ENCODE measurements at places on chromosomes 6 and 20. TPM values are rescaled to one million over a fixed set of nuclear protein-coding genes. Genes with fewer than 3 reads are reported as not detected.

DNA sequence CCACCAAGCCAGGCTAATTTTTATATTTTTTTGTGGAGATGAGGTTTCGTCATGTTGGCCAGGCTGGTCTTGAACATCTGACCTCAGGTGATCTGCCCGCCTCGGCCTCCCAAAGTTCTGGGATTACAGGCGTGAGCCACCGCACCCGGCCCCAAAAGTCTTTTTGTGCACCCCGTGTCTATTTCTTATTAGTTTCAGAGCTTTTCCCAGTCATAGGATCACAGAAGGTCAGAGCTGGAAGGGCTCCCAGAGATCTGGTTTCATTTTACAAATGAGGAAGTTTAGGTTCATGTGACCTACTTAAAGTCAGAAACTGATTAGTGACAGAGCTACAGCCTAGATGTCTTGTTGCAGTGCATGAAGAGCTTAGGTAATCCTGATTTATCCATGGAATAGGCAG, 1.6 kb upstream of the OGFRL1 start:
- peak; percentile 73 for DNase-seq

DNA sequence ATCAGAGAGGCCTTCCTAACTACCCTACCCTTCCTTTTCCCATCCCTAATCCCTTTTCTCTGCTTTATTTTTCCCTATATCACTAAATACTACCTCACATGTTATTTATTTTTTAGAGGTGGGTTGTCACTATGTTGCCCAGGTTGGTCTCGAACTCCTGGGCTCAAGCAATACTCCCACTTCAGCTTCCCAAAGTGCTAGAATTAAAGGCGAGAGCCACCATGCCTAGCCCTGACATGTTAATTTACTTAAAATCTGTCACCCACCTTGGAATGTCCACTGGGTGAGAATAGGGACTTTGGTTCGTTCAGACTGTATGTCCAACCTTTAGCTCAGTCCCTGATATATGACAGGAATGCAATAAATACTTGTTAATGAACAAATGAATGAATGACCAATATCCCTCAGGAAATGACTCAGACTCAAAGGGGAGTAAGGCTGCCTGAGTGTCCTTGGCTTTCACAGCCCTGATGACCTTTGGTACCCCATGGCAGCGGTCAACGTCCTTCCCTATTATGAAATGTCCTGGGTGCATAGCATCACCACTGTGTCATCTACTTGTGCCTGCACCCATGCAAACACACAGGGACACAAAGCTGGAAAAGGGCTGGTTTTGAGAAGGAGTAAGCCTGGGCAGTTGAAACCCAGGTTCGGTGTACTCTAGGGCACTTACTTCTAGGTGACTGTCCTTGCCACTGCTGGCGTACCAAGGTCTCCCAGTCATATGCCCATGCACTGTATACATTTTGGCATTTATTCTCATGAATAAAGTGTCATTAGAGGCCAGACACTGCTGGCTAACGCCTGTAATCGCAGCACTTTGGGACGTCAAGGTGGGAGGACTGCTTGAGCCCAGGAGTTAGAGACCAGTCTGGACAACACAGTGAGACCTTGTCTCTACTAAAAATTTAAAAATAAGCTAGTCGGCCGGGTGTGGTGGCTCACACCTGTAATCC, 26.5 kb downstream of the BCL2L1 start:
- DNase-seq, result no peak

Gene SLPI
- 15.4 TPM for total RNA-seq

Gene DEFB124
- not detected for total RNA-seq

Gene NT5E
- 20.3 TPM for total RNA-seq

DNA sequence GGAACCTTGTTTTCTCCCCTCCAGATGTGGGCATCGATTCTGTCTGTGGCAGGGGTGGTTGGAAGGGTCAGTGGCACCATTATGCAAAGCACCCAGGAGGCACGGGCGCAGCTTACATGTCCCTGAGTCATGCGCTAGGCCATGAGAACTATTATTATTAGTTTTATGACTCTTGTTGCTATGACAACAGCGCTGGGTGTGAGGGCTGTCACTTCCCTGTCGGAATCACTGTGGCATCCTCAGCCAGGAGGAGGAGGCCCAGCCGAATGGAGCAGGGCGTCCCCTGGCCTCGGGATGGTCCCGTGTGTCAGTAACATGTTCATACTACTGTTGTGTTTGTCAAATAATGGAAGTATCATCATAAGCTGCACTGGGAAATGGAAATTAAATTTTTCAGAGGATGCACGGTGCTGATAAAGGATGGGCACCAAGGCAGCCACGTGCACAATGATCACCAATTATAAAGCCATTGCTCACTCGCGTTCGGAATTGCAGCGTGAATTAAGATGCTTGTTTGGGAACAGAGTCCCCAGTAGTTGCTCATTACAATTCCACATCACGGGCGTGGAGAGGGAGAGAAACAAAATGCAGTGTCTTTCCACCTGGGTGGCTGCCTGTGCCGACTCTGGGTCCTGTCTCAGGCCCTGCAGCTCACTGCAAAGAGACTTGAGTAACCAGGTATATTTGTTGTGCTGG, 247.9 kb downstream of the CDH4 start:
- DNase-seq, result no peak

- DNase-seq, result no peak
These were observed 5.9 kb downstream of the F13A1 start for GRCh38 chr6:6314596-6314995.

Gene DCDC2
- total RNA-seq, result not detected

DNA sequence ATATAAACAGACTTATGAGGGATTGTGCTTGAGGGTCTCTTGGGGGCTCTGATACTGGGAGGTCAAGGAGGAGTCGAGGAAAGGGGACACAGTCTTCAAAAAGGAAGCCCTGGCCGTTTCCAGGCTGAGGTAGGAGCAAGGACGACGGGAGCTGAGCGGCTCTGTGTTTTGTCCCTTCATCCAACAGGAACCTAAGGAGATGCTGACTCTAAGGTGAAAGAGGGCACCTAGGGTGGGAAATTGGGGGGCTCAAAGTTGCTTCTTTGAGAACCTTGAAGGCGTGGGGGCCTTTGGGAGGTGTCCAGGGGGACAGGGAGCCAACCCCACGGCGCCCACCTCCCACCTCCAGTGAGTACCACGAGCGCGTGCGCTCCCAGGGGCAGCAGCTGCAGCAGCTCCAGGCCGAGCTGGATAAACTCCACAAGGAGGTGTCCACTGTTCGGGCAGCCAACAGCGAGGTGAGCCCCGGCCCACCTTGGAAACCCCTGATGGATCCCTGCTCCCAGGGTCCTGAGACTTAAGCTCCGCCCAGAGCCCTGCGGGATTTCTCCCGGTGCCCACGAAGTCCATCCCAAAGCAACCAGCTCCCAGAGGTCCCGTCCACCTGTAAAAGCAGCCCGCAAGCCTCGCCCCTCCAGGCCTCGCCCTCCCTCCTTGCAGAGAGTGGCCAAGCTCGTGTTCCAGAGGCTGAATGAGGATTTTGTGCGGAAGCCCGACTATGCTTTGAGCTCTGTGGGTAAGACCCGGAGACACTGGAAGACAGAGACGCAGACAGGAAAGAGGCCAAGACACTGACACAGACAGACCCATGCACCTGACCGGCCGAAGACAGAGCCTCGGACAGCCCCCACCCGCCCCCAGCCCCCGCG, 2.9 kb downstream of the SPAG4 start:
- peak; percentile 84 for DNase-seq

Gene MICB
- total RNA-seq, result 15.7 TPM

Gene ARMH2
- 1.7 TPM for total RNA-seq

GRCh38 chr6:71523548-71523947, 234.9 kb downstream of the OGFRL1 start:
- no peak for DNase-seq

Gene C6orf141
- total RNA-seq, result not detected

GRCh38 chr20:39646874-39647413, 684.8 kb downstream of the DHX35 start:
- DNase-seq, result no peak

DNA sequence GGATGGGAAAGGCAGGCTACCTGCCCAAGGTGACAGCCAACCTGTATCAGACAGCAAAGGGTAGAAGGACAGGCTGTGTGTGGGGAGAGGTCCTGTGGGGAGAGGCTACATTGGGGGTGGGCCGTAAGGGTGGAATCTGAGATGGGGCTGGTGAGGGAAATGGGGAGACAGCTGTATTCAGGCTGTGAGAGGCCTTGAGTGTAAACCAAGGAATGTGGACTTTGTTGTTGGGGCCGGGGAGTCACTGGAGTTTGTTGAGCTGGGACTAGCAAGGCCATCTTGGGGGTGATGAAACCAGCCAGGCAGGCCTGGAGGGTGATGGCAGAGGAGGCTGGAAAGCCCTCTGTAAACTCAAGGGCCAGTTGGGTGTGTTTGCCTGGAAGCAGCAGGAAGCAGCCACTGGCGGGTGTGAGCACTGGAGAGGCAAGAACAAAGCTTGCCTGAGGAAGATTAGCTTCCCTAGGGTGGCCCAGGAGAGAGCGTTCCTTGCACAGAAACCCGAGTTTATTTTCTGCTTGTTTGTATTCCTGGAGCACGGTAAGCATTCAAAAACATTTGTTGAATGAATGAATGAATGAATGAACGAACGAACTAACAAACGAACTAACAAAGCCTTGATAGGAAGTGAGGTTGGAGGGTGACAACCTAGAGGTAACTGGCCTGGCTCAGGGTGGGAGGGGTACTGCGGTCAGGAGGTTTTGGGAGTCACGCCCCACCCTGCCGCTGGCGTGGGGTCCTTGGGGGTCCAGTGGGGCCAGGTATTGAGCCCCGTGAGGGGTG, 18.9 kb downstream of the TTBK1 start:
- DNase-seq, result no peak

- DNase-seq, result no peak
These were observed 396.0 kb downstream of the TBC1D32 start for GRCh38 chr6:120938164-120938875.

DNA sequence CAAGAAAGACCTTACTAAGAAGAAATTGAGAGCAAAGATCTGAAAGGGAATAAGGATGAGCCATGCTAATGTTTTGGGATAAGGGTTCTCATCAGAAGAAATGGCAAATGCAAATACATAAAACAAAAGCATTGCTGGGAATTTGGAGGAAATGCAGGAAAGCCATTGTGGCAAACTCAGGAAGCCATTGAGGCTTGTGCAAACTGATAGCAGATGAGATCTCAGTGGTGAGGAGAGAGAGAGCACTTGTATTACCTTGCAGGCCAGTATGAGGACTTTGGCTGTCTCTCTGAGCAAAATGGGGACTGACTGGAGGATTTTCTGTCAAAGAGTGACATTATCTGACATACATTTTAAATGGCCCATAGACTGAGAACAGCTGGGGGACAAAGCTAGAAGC, 103.0 kb downstream of the ADGRB3 start:
- no peak for DNase-seq

- no peak for DNase-seq
These were observed 9.8 kb downstream of the FOXS1 start for GRCh38 chr20:31835554-31835953.

DNA sequence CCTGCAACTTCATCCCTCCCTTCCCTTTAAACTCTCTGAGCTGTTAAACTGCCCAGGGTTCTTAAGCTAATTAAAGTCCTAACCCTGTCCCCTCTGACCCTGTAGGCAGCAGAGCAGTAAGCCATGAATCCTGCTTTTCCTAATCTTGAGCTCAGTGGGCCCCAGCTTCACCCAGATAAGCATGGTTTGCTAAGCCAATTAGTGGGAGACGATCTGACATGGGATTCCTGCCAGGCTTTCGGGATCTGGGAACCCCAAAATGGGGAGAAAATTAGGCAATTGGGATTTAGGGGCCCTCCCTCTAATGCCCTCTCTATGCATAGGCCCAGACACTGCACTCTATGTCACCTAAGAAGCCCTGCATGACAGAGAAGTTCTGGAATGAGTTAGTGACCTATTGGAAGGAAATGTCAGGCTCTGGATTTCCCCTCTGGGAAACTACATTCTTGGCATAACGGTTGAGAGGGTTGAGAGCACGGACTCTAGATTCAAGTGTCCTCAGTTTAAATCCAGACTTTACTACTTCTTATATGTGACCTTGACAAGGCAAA, 4.6 kb downstream of the XKR7 start:
- no peak for DNase-seq

- DNase-seq, result no peak
These were observed 38.6 kb downstream of the GHRH start for GRCh38 chr20:37223053-37223452.
